Vagina (tissue), 2 donors: ENCODE measurements at places on chromosomes 5 and 9. TPM values are rescaled to one million over a fixed set of nuclear protein-coding genes. Genes with fewer than 3 reads are reported as not detected.

DNA sequence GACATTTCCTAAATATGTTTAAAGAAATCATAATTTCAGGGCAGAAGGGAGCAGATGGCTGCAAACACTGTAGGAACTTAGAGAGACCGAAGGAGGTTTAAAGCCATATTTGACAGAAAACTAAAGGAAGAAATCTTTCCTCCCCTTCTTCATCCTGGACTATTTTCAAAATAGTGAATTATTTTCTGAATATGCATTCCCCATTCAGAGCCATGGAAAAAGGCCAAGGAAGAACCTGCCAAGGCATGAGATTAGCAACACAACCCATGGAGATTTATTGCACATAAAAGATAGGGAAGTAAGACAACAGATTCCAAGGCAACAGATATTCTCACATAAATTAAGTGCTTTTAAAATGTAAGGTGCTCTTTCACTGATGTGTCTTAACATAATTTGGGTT is 233.3 kb upstream of the ADAMTS16 start:
- no peak overlapping the region for H3K4me3 ChIP-seq
- H3K36me3 ChIP-seq: no peaks in the 10 kb centered on the region
- no peak for DNase-seq
- H3K27ac ChIP-seq: no peak overlapping the region
- H3K4me1 ChIP-seq: no peaks in the 10 kb centered on the region
- no peaks in the 10 kb centered on the region for H3K27me3 ChIP-seq

DNA sequence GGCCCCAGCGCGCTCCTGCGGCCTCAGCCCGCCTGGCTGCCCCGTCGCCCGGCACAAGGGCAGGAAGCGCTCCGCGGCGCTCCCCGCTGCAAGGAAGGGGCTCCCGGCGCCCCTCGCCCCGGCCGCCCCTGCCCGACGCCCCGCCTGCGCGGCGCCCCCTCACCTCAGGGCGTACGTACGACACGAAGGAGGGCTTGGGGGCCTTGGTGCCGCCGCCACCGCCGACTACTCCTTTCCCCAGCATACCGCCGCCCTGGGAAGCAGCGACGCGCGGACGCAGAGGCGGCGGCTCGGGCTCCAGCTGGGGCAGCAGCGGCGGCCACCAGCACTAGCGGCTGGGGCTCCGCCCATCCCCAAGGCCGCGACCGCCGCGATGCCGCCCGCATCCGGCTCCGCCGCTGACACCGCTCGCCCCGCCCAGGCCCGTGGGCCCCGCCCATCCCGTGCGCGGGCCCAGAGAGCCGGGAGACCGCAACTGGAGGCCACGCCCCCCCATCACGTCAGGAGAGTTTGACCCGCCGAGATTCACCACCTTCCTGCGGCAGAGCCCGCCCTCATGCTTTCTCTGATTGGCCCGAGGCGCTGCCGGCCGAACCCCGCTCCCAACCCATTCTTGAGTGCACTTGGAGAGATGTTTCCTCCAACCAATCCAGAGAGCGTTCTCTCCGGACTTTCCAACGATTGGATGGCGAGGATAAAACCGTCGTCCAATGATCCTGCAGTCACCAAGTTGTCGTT is at the start of gene MTMR12:
TSS of gene MTMR12 (minus strand) at position 345 of the 738 bp plus-strand sequence. CDS start at position 244, 101 bp downstream.
- H3K27me3 ChIP-seq: no peaks in the 10 kb centered on the region
- H3K27ac ChIP-seq: peak within 1 kb of the TSS; percentile 95
- peak within 1 kb of the TSS; percentile 89 for H3K4me3 ChIP-seq

DNA sequence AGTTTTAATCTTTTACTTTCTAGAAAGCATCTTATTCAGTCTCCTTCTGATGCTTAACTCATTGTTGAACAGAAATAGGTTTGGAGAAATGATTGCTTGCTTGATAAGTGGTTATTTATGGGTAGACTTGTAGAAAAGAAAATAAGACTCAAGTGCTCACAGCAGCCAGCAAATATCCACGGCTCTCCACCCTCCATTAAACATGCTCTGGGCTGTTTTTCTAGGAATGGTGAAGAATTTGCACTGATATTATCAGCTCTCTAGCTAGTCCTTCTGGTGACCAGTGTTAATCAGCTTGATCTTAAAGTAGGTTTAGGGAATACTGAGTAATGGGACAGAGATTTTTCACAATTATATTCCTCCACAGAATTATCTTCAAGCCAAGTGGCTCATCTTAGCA is 60.6 kb downstream of the SLC1A3 start:
- H3K27ac ChIP-seq: no peak overlapping the region
- H3K36me3 ChIP-seq: no peaks in the 10 kb centered on the region
- no peak for DNase-seq
- no peaks in the 10 kb centered on the region for H3K4me1 ChIP-seq

DNA sequence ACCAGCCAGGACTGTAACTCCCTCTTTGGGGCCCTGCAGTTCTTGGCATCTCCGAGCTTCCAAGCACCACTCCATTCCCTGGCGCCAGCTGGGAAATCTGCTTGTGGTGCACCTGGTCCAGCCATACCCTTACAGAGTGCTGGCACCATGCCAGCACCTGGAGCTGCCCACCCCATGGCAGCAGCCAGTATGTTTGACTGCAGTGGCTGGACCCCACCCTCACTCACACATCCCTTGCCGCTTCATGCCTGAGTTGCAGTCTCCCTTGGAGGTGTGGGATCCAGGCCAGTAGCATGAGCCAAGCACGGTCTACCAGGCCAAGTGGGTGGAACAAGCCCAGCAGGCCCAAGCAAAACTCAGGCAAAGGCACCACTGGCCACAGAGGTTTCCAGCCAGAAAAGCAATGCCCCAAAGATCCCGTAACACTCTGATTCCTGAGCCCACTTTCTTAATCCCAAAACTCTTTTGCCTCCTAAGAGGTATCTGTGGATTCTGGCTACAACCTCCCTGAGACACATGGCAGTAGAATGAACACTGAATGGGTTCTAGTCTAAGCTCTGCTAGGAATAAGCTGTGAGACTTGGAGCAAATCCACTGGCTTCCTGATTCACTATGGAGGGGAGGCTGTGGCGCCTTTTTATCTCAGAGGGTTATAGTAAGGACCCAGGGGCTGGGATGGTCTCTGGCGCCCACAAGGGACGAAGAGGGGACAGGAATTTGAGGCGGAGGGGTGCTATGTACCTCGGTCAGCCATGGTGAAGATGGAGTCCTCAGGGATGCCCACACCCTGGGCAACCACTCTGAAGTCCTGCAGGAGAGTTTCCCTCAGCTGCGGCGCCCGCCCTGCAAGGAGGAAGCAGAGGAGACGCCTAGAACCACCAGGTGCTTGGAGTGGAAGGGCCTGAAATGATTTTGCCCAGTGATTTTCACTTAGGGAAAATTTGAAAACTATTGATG is 5.6 kb downstream of the AMBP start:
- peaks cover 30% of the 10 kb centered on the region for H3K4me1 ChIP-seq
- no peak overlapping the region for H3K27ac ChIP-seq
- no peaks in the 10 kb centered on the region for H3K27me3 ChIP-seq
- DNase-seq: no peak

DNA sequence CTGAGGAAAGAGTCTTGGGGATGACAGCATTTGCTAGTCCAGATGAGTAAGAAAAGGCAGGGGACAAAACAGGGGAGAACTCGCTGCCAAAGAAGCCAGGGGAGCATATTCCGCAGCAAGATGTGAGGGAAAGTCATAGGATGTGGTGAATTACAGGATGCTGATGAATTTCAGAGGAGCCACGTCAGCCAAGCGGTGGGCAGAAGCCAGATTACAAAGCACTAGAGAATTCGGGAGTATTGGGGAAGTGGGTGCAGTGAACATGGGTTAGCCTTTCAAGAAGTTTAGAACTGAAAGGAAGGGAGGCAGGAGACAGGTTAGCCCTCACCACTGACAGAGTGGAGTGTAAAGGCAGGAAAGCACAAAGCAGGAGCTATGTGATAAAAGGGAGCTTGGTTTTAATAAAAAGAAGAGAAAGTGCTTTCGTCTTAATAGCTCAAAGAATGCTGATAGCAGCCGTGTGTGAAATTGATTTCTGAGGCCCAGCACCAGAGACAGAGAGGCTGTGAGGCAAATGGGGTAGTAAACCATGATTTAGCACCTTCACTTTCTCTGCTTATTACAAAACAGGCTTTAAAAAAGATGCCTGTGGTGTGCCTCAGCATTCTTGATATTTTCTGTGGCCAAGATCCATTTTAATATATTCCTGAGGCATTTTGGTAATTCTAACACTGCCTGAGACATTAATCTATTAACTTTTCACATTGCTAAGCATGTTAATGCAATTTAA is 16.9 kb downstream of the ADAMTSL1 start:
- H3K4me3 ChIP-seq: no peak overlapping the region
- no peak for DNase-seq
- peak overlapping the region; percentile 71 for H3K27ac ChIP-seq
- H3K4me1 ChIP-seq: peaks cover 16% of the 10 kb centered on the region
- no peaks in the 10 kb centered on the region for H3K36me3 ChIP-seq
- no peaks in the 10 kb centered on the region for H3K27me3 ChIP-seq

- no peak for DNase-seq
- H3K4me1 ChIP-seq: no peaks in the 10 kb centered on the region
- no peaks in the 10 kb centered on the region for H3K36me3 ChIP-seq
- H3K27me3 ChIP-seq: no peaks in the 10 kb centered on the region
- no peak overlapping the region for H3K27ac ChIP-seq
- no peak overlapping the region for H3K4me3 ChIP-seq
Observed at GRCh38 chr5:10987925-10988504, 227.0 kb upstream of the DAP start.

The IL5 gene
- not detected for total RNA-seq

The B4GALT1 gene
- 85.2 TPM for total RNA-seq

The C5orf58 gene
- not detected for total RNA-seq

The DMRT3 gene
- total RNA-seq: not detected

The C8G gene
- not detected for total RNA-seq
